ENCODE measurements at places on chromosomes 6 and 20.

GRCh38 chr6:44194326-44194725 is 22.4 kb upstream of the MYMX start:
- no peak for DNase-seq

GRCh38 chr6:131362070-131362469 is 211.0 kb upstream of the ARG1 start:
- no peak for DNase-seq

DNA sequence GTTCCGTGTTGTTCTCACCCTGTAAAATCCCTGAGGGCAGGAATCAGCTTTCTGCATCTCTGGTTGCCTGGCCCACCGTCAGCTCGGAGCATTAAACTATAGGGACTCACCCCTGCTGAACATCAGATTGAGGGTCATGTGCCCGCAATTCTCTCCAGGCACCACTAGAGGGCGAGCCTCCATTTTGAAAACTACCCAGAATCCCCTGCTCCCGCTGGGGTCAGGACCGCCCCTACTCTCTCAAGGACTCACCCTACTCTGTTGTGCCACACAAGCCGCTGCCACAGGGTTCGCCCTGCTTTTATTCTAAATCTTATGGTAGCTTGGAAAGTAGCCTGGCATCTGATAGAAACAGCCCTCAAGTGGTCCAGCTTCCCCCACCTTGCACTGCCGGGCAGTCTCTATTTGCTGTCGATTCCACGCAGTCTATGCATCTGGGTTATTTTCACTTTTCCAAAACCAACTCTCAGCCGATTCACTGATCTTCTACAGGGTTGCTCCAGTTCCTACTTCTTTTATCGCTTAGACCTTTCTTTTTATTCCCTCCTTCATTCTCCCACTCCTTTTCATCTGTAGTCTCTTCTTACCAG is 244.1 kb upstream of the QKI start:
- DNase-seq: no peak

- no peak for DNase-seq
These were observed 37.2 kb downstream of the MGME1 start for GRCh38 chr20:18005990-18006364.
